ENCODE measurements at places on chromosomes 12 and 14. TPM values are rescaled to one million over a fixed set of nuclear protein-coding genes. Genes with fewer than 3 reads are reported as not detected.

- no peak for DNase-seq
Observed at GRCh38 chr12:72610854-72611358, 338.7 kb downstream of the TRHDE start.

Gene TMEM132D
- not detected for total RNA-seq

- DNase-seq: peak; percentile 29
Observed at GRCh38 chr12:42143452-42144157, 1.1 kb downstream of the GXYLT1 start.

DNA sequence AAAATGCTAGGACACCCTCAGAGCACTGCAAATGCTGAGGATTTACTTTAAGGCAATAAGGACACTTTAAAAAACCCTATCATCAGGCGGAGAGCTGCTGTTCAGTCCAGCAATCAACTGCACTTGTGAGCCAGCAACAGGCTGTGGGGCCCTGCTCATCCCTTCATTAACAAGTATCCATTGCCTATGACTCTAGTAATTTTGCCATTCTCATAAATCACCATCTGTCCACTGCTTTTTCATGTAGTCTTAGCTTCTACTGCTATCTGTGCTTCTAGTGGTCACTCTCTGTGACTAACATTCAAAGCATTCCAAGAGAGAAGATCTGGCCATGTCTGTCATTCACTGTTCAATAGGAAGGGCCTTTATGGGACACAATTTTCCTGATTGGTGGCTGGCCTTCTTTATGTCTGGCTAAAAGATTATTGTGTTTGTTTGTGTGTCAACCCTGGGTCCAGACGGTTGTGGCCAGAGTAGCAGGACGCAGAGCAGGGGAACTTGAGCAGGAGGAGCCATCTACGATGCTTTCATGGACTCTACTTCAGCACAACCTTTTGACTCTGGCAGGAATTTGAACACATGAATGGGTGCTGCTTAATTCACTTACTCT lies 3.6 kb upstream of the KRAS start:
- no peak for DNase-seq

Gene PTGER2
- total RNA-seq: 0.32 TPM

DNA sequence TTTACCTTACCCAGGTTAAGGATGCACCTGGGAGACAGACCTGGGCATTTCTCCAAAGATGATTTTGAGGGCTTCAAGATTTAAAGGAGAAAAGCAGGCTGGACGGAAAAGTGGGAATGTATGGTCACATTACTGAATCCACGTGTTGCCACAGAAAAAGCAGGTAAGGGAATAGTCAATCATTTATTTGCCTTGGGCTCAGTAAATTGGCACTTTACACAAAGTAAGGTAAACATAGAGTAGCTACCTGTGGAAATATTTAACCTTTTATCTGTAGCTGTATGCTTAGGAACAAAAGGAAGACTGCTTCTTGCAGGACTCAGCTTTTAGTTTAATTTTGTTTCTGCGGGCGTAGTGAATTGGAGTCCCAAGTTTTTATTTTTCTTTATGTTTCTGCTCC lies 153.3 kb downstream of the SLCO1B3 start:
- no peak for DNase-seq

DNA sequence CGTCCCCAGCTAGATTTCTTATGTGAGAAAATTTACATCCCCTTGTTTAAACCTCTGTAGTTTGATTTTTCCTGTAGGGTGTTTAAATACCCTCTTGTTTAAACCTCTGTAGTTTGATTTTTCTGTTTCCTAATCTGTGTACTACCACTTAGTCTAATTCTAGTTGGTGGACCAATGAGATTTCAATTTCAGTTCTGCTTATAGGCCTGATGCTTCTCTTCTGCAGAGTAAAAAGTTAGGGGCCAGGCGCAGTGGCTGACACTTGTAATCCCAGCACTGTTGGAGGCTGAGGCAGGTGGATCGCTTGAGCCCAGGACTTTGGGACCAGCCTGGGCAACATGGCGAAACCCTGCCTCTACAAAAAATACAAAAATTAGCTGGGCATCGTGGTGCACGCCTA lies 11.5 kb downstream of the UBC start:
- DNase-seq: no peak

Gene CLMN
- 51.5 TPM for total RNA-seq

DNA sequence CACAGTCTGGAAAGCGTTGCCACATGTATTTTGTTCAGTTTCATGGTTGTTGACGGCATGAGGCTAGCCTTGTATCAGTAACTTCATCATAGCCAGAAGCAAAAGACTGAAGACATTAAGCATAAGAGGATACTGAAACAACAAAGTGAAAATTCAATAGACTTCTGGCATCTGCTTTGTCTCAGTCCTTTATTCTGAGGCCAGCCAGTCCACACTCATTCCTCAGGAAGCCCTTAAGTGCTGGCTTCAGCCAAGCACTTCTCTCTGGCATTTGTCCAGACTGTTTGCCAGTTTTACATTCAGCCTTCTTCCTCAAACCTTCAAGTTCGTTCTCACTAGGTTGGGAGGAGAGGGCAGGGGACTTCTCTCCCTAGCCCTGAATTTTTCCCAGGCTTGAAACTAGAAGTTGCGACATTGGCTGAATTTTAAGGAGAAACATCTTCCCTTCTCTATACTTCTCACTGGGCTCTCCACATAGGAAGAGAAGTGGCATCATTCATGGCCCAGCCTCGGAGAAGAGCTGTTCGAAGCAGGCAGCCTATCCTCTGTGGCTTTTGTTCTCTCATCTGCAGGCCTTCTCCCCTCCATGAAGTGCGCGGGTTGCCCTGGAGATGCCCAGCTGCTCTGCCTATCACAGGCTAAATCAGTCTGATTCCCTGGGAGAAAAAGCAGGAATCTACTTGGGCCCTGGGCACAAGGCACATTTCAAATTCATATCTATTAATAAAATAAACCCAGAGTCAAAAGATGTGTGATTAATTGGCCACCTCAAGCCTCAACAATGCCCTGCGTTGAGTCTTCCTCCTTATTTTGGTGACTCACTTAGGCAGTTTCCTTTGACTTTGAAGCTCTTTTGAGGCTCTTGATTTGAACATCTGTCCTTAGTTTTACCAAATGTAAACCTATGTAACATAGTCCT lies 130.9 kb upstream of the PLEKHA5 start:
- no peak for DNase-seq

GRCh38 chr14:102474934-102475333 lies 34.6 kb downstream of the ANKRD9 start:
- DNase-seq: no peak

- no peak for DNase-seq
Observed at GRCh38 chr12:41213107-41213506, 25.0 kb downstream of the PDZRN4 start.

DNA sequence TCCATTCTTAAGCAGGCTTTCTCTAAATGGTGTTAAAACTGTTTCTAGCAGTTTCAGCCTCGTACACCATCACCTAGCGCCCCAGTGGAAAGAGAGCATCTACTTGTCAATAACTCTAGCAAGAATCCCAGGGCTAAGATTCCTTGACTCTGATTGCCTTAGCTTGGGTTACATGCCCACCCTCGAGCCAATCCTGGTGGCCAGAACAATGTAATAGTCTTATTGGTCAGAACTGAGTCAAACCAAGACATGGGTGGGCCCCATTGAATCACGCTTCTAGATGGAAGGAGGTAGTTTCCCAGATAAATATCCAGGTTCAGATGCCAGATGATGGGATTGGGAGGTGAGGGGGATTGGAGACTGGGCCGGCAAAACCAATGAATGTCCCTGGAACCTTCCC lies 55.9 kb upstream of the MED13L start:
- no peak for DNase-seq
